Right cardiac atrium (tissue), 5 donors: ENCODE measurements at places on chromosomes 16 and 17. TPM values are rescaled to one million over a fixed set of nuclear protein-coding genes. Genes with fewer than 3 reads are reported as not detected.

Gene TEX19
- not detected for total RNA-seq

Gene HS3ST6
- not detected for total RNA-seq

Gene KRTAP4-1
- total RNA-seq: not detected

Gene NXN
- total RNA-seq: 19.3 TPM

Gene PYY
- total RNA-seq: not detected

Gene IFI35
- 15.1 TPM for total RNA-seq

Gene TNFRSF13B
- total RNA-seq: not detected

Gene PER1
- total RNA-seq: 150 TPM

Gene SLC22A31
- 0.69 TPM for total RNA-seq

Gene TLCD3B
- not detected for total RNA-seq

Gene FBXL16
- total RNA-seq: 0.38 TPM

Gene HIC1
- 33.0 TPM for total RNA-seq

Gene GCGR
- total RNA-seq: not detected

Gene SLC35G6
- total RNA-seq: not detected

Gene MPDU1
- 19.3 TPM for total RNA-seq

Gene ULK2
- 16.9 TPM for total RNA-seq

Gene MLST8
- total RNA-seq: 24.2 TPM

Gene PGS1
- total RNA-seq: 20.2 TPM

Gene CES5A
- 0.22 TPM for total RNA-seq

Gene ITGB3
- 6.3 TPM for total RNA-seq

Gene DNAAF8
- 0.49 TPM for total RNA-seq

Gene SLC38A8
- total RNA-seq: not detected

Gene TSR3
- total RNA-seq: 54.0 TPM

Gene TTLL6
- not detected for total RNA-seq

Gene WNK4
- not detected for total RNA-seq

Gene MYLK3
- total RNA-seq: 319 TPM

Gene TNP2
- total RNA-seq: not detected

Gene CD300E
- total RNA-seq: 0.94 TPM

Gene FSCN2
- total RNA-seq: 0.63 TPM

Gene LRRC37A3
- total RNA-seq: 11.2 TPM

Gene PPL
- 3.9 TPM for total RNA-seq

Gene KRTAP1-5
- not detected for total RNA-seq

Gene LRRC46
- total RNA-seq: 0.38 TPM

Gene C16orf87
- total RNA-seq: 12.0 TPM

Gene SKAP1
- total RNA-seq: not detected

Gene ANKRD11
- total RNA-seq: 92.6 TPM

Gene SNAI3
- 2.8 TPM for total RNA-seq

Gene UBALD2
- total RNA-seq: 28.9 TPM

Gene NRN1L
- 0.53 TPM for total RNA-seq

Gene SLC26A11
- 6.8 TPM for total RNA-seq

Gene CLEC18B
- total RNA-seq: not detected

Gene TAC4
- total RNA-seq: 1.1 TPM

Gene USP31
- 44.0 TPM for total RNA-seq

Gene KRT28
- not detected for total RNA-seq

Gene TEX14
- not detected for total RNA-seq

Gene HELZ
- total RNA-seq: 32.2 TPM

Gene SIRT7
- total RNA-seq: 9.5 TPM

Gene SLC16A11
- total RNA-seq: 3.9 TPM

Gene GAST
- total RNA-seq: not detected

Gene KRT12
- not detected for total RNA-seq

Gene MPV17L
- total RNA-seq: 8.3 TPM

Gene FBXW10B
- total RNA-seq: 0.40 TPM

Gene GPR139
- not detected for total RNA-seq

Gene SYCE1L
- 3.8 TPM for total RNA-seq

Gene RAB40B
- total RNA-seq: 19.5 TPM
